ENCODE measurements at places on chromosomes 5 and 9.

GRCh38 chr5:123763201-123763600 is 251.2 kb downstream of the CSNK1G3 start:
- DNase-seq: no peak

GRCh38 chr5:120293796-120294195 is 170.3 kb upstream of the PRR16 start:
- DNase-seq: no peak

DNA sequence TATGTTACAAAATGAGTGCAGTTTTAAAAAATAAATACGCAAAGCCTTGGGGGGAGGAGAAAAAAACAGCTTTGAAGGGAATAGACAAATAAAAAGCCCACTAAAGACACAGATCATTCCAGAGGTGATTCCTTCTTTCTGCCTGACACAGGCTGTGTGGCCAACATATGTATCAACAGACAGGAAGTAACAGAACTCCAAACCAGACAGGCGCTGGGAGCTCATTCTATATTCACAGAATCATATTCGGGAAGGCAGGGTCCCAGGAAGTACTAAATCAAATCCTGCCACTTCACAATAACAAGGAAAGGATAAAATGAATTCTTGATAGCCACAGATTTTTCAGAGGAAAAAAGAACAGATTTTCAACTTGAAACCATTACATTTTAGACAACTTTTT is 62.1 kb downstream of the SEMA5A start:
- no peak for DNase-seq

GRCh38 chr5:89447027-89447426 is 564.0 kb upstream of the MEF2C start:
- no peak for DNase-seq

DNA sequence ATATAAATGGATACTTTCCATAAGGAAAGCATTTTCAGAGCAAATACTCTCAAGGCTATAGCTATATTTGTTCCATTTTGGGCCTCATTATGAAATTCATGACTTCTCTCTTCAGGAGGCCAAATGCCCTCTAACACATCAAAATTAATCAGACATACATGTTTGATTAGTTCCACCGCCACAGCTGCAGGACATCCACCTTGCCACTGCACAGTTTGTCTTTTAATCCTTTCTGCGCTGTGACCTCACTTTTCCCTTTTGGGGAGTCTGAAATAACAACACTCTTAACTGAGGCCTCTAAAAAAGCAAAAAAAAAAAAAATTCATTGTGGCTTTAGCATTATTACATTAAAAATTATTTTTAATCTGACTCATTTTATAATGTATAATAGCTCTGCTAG is 279.1 kb upstream of the CDH12 start:
- DNase-seq: no peak

DNA sequence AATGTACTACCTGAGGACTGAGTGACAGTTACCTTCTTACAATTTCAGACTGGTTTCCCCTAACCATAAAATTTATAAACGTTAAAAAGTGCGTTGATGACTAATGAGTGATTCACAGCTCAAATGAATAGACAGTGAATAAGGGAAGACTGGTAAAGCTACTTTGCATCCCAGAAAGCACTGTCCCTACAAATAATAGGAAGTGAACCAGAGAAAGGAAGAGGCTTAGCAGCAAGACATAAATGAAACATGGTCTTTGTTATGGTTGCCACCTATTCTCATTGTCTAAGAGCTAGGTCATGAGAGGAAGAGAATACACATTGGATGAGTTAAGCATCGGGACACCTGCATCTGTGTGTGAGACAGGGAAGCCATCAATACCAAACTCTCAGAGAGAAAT is 849.2 kb downstream of the TAF11L14 start:
- DNase-seq: no peak
